AG09309 (cell line): ENCODE measurements at places on chromosomes 11 and 22.
A peak's percentile ranks its signal among the peaks of the same experiment; 100 is the strongest.

GRCh38 chr11:14908214-14908880, 16.3 kb upstream of the CYP2R1 start:
- no peak for DNase-seq

- DNase-seq: no peak
Measured at GRCh38 chr11:65499713-65500386, 1.0 kb downstream of the MALAT1 start.

GRCh38 chr11:134555510-134555909, 143.5 kb upstream of the B3GAT1 start:
- no peak for DNase-seq

GRCh38 chr11:62854825-62855570, 15.6 kb upstream of the WDR74 start:
- DNase-seq: no peak

DNA sequence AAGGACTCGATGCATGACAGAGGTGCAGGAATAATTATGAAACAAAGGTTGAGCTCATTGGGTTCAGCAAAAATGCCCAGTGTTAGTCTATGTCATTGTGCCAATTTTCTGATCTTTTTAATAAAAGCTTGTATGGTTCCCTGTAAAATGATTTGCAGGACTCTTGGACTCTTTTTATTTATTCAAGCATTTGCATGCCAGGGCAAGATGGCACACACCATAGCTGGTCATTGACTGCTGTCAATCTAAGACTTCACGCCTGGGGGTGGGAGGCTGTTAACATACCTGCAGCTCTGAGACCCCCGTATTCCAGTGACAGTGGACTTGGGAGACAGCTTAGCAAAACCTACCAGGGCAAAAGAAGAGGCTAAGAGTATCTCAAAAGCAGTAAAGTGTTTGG, 32.0 kb upstream of the ANO1 start:
- DNase-seq: no peak

- DNase-seq: no peak
Measured at GRCh38 chr11:114358716-114359115, 41.6 kb downstream of the C11orf71 start.

- DNase-seq: peak; percentile 55
Measured at GRCh38 chr22:35783943-35784614, 66.4 kb downstream of the APOL5 start.

- DNase-seq: no peak
Measured at GRCh38 chr11:62574363-62575071, 826 bp upstream of the EEF1G start.

- no peak for DNase-seq
Measured at GRCh38 chr11:22263613-22264012, 70.7 kb downstream of the ANO5 start.

DNA sequence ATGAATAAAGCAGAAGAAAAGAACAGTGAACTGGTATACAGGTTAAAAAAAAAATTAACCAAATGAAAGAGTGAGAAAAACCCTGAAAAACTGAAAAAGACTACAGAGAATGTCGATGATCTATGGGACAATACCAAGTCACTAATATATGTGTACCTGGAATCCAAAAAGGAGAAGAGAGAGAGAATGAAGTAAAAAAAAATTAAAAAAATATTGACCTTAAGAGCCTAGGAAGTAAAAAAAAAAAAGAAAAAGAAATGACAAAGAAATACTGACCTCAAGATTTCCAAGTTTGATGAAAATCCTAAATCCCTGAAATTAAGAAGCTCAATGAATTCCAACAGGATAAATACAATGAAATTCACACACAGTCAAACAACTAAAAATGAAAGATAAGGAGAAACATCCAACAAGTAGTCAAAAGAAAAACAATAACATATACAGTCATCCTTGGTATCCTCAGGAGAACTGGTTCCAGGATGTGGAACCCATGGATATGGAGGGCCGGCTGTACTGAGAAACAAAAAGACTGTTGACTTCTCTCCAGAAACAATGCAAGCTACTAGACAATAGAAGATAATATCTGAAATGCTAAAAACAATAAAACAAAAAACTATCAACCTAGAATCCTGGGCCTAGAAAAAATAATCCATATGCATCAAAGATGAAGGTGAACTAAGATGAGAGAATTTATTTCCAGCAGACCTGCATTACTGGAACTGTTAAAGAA, 33.5 kb upstream of the SERPIND1 start:
- DNase-seq: no peak

GRCh38 chr11:47617417-47617809, 23.2 kb upstream of the C1QTNF4 start:
- DNase-seq: peak; percentile 56

GRCh38 chr11:102287964-102288724, 29.1 kb upstream of the BIRC3 start:
- peak; percentile 41 for DNase-seq

- DNase-seq: peak; percentile 63
Measured at GRCh38 chr11:91932151-91932821, 292.3 kb upstream of the FAT3 start.

DNA sequence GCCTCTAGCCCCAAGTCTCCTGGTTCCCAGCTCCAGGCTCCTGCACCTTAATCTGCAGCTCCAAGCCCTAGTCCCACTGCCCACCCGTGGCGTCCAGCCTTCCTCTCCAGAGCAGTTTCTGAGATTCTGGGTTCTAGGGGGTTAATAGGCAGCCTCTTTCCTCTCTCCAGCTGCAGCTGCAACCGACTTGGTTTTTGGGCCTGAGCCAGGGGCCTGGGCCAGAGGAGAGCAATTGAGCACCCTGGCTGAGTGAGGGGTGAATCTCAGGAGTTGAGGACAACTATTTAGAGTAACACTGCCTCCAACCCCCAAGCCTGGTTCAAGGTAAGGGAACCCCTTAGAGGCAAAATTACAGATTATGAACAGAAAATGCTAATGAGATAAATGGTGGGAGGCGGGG, 9.0 kb upstream of the CHRM1 start:
- no peak for DNase-seq

GRCh38 chr11:75759832-75760231, 8.7 kb upstream of the DGAT2 start:
- DNase-seq: no peak

DNA sequence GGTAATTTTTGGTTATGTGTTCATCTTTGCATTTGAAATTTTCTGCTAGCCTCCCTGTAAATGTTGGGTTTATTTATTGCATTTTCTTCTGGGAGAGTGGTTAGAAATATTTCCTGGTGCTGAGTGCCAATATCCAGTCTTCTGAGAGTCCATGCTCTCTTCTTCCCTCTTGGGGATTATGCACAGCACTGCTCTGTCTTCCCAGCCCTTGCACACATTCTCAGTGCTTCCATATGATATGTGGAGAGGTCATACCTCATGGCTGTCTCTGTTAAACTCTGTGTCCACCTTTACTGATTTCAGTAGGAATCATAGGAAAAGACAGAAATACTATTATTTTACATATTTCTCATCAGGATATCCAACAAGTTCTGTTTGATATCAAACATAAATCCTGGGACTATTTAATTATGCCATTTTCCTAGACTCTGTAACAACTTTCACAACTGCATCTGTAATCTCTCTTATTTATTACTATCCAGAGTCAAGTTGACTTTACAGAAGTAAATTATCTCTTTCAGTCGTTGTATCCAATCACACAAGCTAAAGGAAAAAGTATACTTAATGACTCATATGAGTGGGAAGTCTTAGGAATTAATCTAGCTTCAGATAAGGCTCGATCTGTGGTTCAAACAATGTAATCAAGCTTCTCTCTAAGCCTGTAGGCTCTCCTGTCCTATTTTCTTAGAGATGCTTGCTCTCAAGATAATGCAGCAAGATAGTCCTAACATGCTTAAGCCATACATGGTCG, 2.7 kb upstream of the NXPE1 start:
- DNase-seq: peak; percentile 14

- DNase-seq: no peak
Measured at GRCh38 chr11:44758983-44759382, 32.2 kb downstream of the TSPAN18 start.

GRCh38 chr11:76149713-76150112, 56.6 kb downstream of the WNT11 start:
- DNase-seq: no peak

GRCh38 chr11:57834852-57835251, 73.2 kb downstream of the CTNND1 start:
- DNase-seq: no peak

DNA sequence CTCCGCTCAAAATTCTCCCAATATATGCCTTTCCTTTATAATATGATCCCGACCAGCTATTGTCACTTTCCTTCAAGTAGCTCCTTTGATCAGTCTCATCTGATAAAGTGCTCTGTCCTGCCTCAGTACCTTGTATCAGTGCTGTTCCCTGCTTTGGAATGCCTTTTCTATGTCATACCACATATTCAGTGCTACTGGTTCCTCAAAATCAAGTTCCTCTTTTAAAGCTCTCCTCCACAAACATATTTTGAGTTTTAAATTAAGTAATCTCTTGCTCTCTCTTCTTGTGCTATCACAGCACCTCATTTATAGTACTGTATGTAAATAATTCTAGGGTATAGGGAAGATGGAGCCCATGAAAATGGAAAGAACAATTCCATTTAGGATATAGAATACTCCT, 137.1 kb upstream of the CTSC start:
- DNase-seq: no peak

- DNase-seq: no peak
Measured at GRCh38 chr11:32437495-32438345, 2.4 kb upstream of the WT1 start.

DNA sequence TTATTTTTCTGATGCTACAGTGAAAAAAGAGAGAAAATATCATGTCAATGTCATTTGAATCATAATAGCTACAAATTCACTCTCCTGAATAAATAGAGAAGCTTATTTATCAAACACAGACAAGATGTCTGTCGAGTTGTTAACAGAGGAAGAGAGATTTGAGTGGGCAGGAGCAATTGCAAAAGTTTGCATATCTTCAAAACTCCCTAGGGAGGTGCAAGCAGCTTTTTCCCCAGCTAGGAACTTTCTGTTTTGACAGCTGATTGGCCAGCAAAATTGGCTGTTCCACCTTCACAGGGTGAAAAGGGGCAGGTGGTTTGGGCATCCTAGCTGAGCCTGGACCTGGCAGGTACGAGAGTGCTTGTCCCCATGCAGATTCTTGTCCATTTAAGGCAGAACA, 98.2 kb downstream of the NTM start:
- no peak for DNase-seq

- DNase-seq: no peak
Measured at GRCh38 chr11:30984442-30984816, 385.1 kb downstream of the DCDC1 start.

DNA sequence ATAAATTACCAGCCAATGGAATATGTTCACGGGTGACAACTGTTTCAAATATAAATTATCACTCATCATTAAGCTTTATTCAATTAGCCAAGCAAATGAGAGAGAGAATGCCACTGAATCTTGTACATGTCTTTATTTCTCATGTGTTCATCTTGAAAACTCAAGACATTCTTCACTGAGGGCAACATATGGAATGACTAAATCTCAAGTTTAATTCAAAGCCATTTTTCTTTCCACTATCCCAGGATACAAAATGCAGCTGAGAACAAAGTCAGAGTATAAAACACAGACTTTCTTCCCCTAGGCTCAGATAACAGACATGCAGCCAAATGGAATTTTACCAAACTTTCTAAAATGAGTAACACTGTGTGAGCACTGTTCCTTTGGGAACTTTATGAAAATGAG, 12.1 kb upstream of the BBOX1 start:
- DNase-seq: no peak

GRCh38 chr11:102036757-102037156, 10.5 kb upstream of the CFAP300 start:
- no peak for DNase-seq

- no peak for DNase-seq
Measured at GRCh38 chr11:48066881-48067800, 86.8 kb downstream of the PTPRJ start.

GRCh38 chr11:3916962-3917361, 61.5 kb downstream of the STIM1 start:
- DNase-seq: no peak

- no peak for DNase-seq
Measured at GRCh38 chr11:113103932-113104690, 142.9 kb downstream of the NCAM1 start.

DNA sequence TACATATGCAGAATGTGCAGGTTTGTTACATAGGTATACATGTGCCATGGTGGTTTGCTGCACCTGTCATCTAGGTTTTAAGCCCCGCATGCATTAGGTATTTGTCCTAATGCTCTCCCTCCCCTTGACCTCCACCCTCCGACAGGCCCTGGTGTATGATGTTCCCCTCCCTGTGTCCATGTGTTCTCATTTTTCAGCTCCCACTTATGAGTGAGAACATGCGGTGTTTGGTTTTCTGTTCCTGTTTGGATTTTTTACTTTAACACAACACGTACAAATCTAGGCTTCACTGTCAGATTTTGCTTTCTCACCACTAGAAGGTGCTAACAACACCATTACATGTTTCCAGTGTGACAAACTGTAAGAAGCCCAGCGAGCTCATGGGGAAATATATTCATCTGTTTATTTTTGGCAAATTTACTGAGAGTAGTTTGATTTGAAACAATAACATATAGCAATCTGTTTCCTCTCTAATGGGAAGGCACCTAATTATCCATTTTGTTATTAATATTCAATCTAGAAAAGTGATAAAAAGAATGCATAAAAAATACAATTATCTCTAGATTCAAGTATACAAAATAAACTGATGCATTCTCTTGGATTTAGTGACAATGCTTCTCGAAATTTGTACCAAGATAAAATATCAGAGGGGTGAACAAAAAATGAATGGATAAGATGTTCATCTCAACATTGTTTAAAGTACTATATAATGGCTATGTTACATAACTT, 23.2 kb upstream of the BIRC3 start:
- no peak for DNase-seq

GRCh38 chr22:44023404-44024287, 456 bp upstream of the PARVB start:
- DNase-seq: no peak

GRCh38 chr11:109208121-109208520, 213.9 kb upstream of the C11orf87 start:
- no peak for DNase-seq

DNA sequence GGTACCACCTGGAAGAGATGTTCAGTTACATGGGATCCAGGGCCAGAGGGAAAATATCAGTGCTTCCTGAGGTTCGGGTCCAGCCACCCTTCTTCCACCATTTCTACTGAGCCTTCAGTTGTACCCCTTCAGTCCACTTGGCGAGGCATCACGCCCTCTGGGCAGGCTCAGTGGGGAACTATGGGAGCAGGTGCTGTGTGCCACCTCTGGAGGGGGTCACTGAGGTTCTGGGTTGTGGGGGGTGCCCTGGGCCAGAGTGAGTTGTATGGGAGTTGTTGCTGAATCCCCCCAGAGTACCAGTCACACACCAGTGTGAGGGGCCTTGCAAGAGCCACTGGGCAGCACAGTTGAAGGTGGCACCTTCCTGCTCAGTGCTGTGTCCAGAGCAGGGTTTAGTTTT, 2.7 kb upstream of the SREBF2 start:
- DNase-seq: no peak
